ENCODE measurements at places on chromosomes 13 and 19.

DNA sequence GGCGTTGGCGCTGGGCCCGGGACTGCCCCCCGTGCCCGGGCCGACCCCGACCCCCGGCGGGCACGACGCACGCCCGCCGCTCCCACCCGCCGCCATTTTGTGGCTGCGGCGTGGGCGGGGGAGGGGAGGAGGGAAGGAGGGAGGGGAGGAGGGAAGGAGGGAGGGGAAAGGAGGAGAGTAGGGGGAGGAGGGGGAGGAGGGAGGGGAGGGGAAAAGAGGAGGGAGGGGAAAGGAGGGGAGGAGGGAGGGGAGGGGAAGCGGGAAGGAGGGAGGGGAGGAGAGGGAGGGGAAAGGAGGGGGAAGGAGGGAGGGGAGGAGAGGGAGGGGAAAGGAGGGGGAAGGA, at the start of gene BTBD2:
Gene BTBD2, minus strand, starts transcription at position 107 of the 343 bp plus-strand sequence. Its CDS starts 11 bp downstream, at position 96.
- DNase-seq: peak; percentile 66

- no peak for DNase-seq
These were observed 2.7 kb downstream of the CRX start for GRCh38 chr19:47824396-47824795.

DNA sequence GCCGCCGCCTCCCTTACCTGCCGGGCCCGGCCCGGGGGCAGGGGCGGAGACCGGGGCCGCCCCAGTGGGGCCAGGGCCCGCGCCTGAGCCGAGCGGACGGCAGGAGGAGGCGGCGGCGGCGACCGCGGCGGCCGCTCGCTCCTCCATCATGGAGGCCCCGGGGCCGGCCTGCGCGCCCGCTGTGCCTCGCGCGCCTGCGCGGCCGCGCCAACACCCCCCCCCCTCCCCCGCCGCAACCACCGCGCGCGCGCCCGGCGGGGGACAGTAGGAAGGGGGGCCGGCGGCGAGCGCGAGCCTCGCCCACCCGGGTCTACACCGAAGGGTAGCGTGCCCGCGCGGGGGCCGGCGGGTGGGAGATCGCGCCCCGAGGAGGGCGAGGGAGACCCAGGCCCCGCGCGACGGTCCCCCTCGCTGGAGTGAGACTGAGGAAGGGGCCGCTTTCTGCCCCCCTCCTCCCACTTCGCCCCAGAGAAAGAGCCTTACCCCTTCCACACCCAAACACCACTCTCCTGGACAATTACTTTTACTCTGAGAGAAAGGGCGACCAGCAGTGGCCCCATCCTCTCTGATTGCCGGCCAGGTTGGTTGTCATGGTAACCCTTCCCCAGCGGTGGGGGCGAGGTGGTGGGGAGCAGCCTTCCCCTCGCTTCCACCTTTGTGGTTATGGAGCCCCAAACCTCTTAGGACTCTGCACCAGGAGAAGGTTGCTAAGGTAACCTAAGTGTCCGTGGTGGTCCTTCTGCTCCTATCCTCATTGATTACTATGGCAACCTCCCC, at the start of gene STRN4:
Gene STRN4, minus strand, starts transcription at position 170 of the 777 bp plus-strand sequence. Its CDS starts 20 bp downstream, at position 150.
- peak; percentile 68 for DNase-seq

DNA sequence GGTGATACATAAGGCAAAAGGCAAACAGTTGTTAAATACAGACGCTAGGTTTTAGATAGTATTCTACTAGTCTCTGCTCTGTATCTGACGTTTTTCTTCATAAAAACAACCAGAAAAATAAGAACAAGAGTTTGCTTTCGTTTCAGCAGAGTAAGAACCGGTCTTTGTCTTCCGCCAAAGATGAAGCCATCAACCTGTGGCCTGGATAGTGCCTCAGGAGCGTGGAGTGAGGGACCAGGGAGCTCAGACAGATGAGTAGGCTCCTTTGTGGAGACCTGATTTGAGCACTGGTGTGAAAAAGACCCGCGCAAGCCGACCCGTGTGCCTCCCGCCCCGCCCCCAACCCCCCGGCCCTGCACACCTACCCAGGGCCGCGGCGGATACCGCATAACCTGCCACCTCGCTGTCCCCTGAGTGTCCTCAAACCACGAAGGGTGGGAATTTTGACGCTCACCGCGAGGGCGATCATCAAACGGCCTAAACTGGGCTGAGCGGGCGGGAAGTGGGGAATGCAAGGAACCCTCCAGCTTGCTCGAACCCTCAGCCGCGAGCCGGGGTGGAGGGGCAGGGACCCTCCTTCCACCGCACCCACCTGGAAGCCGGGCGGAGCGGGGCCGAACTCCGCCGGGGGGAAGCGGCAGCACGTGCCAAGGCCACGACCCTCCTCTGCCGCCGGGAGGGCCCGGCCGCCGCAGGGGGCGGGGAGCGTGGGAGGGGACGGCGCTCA, 866 bp upstream of the LMO7 start:
- peak; percentile 17 for DNase-seq

GRCh38 chr19:51391073-51391611, 751 bp upstream of the C19orf84 start:
- DNase-seq: no peak

- DNase-seq: no peak
These were observed 12.1 kb downstream of the KLHL26 start for GRCh38 chr19:18648973-18649315.

DNA sequence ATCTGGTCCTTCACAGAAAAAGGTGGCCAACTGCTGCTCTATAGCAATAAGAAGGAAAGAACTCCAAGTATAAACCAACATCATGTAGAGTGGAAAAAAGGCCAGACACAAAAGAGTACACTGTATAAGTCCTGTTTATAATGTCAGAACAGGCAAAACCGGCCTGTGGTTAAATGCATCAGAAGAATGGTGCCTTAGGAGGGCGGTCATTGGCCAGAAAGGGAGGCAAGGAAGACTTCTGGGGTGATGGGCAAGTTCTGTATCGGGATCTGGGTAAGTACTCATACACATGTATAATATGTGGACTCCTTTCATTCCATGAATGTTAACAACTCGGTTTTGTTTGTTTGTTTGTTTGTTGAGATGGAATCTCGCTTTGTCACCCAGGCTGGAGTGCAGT, 4.1 kb downstream of the ETHE1 start:
- DNase-seq: no peak

DNA sequence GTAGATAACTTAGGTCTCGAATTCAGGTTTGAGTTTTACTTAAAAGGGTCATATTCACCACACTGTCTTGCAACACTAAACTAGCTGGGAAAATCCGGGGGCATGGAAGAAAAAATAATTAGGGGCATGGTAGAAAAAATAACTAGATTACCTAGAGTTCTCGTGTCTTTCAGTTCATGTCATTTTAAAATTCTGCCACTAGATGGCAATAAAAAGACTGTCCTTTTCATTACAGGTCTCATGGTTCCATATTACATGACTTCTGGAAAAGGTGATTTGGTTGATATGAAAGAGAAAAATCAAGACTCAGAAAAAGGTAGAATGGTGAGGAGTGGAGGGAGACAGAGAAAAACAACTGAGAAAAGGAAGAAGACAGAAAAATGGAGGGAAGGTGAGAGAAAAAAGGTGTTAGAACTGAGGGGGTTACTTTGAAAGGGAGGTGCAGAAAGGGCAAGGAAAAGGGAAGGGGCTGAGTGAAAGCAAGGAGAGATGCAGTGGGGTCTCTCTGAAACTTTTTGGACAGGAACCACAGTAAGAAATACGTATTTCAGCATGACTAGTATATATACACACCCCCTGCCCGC, 299.0 kb downstream of the KLF12 start:
- DNase-seq: peak; percentile 68

- no peak for DNase-seq
These were observed 200.2 kb downstream of the KATNAL1 start for GRCh38 chr13:30107121-30107520.

GRCh38 chr19:39738814-39739213, 985 bp upstream of the CLC start:
- DNase-seq: no peak

DNA sequence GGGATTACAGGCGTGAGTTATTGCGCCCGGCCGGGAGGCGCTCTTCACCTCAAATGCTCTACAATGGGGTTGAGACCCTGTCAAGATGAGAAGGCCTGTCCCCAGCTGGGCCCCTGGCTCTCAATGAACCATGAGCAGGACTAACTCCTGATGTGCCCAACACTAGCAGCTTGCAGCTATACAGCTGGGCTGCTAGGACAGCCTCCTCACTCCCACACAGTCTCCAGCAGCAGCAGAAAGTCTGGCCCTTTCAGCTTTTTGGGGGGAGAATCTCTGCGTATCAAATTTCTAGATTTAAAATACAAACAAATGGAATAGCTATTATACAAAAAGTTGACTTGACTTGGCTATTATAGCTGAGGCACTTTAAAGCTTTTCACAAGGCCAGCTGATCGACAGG, 30.2 kb downstream of the TMTC4 start:
- no peak for DNase-seq

GRCh38 chr13:89029062-89029461, 1357.9 kb downstream of the SLITRK5 start:
- DNase-seq: no peak

GRCh38 chr19:1914826-1915341, 9.7 kb downstream of the ADAT3 start:
- DNase-seq: no peak

GRCh38 chr19:46000491-46001246, 5.4 kb downstream of the CCDC61 start:
- DNase-seq: peak; percentile 81

DNA sequence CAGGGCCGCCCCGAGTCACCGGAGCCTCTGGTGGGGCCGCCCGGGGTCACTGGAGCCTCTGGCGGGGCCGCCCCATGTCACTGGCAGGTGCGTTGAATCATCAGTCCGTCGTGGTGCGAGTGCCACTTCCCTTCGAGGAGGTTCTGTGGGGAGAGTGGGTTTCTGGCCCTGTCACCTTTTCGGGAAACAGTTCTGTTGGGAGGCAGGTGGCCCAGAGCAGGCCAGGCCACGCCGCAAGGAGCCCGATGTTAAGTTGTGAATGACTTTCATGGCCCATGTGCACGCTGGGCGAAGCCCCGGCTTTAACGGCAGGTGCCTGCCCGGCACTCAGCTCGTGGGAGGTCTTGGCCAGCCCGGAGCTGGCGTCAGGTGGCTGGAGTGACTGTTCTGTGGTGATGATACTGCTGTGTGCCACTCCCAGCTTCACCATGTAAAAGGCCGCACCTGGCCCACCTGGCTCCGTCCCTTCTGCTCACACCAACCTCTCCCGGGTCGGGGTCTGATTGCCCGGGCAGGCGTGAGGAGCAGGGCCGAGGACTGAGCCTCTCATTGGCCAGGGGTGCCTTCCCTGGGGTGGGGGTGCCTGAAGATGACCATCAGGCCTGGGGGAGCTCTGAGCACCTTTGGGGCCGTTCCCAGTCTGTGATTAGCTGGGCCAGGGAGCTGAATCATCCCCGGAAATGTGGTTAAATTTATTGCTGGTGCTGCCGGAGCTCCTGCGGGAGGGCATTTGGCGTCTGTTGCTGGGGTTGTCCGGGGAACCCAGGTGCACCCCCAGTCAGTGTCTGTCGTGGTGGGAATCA, 29.2 kb downstream of the CSNK1G2 start:
- DNase-seq: no peak
